ENCODE measurements at places on chromosomes 4 and X.

DNA sequence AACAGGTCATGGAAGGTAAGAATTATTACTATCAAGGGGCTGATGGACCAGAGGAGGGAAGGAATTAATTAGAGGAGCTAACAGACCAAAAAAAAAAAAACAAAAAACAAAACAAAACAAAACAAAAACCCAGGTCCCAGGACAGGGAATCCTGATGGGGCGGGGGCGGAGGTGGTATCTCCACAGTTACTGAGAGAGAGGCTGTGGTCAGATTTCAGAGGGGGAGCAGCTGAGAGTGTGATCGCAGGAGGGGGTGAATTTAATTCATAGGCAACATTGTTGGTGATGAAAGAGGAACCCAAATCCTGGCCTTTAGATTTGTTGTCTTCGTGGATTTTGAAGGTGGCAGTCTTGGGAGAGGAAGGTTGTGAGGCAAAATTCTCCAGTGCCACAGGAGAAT is 389.4 kb downstream of the UNC5C start:
- DNase-seq = no peak

- no peak for DNase-seq
Observed at GRCh38 chr4:188911199-188911598, 772.0 kb downstream of the TRIML1 start.

- no peak for DNase-seq
Observed at GRCh38 chr4:2408976-2409375, 9.5 kb downstream of the ZFYVE28 start.

- DNase-seq = no peak
Observed at GRCh38 chrX:43238461-43238945, 417.6 kb upstream of the MAOA start.

Measured in natural killer cell (primary cell).